ENCODE measurements at places on chromosomes 2 and 18.

DNA sequence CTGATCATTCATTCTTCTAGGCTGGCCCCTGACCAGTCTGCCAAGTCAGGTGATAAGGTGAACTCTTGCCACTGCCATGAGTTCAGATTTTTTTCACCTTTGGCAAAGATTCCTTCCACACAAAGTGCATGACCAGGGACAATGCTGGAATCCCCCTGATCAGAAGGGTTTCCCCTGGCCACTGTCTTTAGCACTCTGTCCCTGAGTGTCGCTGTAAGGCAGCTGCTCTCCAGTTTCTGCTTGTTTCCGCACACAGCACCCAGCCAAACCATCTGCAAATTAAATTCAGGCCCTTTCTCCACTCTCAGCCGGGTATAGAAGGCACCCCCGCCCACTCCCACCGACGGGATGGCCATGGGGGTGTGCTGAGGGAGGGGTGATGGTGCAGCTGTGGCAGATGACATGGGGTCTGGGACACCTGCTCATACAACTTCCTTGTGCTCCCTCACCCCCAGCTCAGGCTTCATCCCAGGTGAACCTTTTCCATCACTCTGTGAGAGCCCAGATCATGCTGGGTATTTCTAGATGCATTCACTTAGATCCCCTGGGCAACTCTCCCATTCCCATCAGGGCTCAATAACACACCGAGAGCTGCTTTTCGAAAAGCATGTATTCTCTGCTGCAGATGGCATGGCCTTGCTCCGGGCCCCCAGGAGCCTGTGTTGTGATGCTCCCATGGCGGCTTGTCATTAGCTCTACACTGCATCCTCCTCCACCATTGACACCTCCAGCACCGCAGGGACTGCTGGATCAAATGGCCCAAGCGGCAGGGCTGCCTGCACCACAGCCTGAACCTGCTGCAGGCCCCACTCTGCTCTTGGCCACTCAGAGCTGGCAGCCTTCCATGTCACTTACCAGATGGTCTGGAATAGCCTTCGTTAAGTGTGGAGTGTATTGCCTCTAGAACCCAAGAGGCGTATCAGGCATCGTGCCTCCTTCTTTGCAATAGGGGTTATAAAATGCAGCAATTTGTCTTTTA is 52.3 kb upstream of the ROCK2 start:
- no peak for DNase-seq

- no peak for DNase-seq
Observed at GRCh38 chr2:201108341-201108740, 7.6 kb upstream of the CFLAR start.

DNA sequence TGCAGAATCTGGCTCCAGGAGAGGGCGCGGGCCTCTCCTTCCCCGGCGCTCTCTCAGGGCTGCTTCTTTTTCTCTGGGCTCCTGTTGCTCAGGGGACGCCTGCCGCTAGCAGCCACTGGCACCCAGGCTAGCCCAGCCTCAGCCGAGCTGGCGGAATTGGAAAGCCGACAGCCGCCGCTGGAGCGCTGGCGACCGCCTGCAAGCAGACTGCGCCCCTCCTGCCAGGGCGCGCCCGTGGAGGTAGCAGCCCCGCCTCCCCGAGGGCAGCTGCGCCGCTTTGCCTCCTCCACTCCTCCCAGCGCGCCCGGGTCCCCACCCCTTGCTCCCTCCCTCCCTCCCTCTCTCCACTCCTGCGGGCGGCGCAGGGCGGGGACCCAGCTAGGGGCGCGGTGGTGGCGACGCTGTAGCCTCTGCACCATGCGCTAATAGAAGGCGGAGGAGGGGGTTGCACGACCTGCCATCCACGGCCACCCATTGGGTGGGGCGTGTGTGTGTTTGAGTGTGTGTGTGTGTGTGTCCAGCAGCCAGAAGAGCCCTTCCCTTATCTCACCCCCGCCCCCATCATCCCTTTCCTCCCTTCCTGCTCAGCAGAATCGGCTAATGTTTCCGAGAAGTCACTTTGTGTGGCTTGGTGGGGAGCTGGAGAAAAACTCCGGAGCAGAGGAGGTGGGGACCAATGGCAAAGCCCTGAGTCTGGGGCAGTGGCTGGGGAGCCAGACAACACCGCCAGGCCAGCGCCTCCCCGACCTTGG is at the start of gene SCN9A:
SCN9A (minus strand) TSS at position 209 of the 752 bp plus-strand sequence. CDS start 64,188 bp downstream, outside the sequence.
- no peak for DNase-seq

- no peak for DNase-seq
Observed at GRCh38 chr2:156380117-156380645, 47.7 kb upstream of the NR4A2 start.

- no peak for DNase-seq
Observed at GRCh38 chr2:66772618-66773017, 337.7 kb downstream of the MEIS1 start.

DNA sequence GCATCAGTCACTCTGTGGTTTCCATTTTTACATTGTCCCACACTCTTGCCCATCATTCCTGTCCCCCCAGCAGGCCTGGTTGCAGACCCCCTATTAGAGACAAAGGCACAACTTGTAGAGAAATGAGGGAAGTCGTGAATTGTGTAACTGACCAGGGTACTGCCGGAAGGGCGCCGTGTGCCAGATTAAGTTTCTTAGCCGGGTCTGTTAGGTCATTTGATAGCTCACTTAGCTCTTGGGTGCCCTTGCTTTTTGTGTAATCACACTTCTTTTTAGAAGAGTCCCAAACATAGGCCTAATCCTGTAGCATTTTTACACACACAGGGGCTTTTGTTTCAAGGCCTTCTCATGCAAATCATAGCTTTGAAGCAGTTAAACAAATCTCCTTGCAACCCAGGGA is 87.2 kb downstream of the CTAGE1 start:
- no peak for DNase-seq

GRCh38 chr18:45738660-45739059 is 14.7 kb downstream of the SLC14A1 start:
- no peak for DNase-seq

DNA sequence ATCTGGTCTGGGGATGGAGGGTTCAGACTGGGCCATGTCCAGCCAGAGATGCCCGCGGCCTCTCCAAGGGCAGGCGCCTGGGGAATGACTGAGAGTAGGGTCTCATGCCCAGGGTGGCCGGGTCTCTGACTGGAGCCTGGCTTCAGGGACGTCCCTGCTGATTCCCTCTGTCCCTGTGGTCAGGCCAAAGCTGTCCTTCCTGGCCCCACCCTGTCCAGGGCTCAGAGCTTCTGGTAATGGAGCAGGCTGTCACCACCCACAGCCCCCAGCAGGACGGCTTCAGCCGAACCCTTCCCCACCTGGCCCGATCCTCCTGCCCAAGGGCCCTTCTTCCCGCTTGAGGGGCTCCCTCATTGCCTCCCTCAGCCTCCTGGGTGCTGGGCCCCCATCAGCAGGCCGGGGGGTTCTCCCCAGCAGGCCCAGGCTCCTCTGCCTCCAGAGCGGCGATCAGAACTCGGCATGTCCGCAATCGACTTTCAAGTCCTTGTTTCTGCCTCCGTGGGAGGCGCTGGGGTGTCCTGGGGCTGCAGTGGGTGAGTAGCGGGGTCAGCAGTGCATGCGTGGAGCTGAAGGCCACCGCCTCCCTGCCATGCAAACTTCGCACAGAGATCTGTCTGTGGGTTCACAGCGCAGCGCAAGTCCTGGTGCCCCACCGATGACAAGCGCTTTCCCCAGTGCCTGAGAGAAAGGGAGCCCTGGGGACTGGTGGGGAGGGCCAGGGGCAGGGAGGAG is 18.3 kb downstream of the RAMP1 start:
- no peak for DNase-seq

DNA sequence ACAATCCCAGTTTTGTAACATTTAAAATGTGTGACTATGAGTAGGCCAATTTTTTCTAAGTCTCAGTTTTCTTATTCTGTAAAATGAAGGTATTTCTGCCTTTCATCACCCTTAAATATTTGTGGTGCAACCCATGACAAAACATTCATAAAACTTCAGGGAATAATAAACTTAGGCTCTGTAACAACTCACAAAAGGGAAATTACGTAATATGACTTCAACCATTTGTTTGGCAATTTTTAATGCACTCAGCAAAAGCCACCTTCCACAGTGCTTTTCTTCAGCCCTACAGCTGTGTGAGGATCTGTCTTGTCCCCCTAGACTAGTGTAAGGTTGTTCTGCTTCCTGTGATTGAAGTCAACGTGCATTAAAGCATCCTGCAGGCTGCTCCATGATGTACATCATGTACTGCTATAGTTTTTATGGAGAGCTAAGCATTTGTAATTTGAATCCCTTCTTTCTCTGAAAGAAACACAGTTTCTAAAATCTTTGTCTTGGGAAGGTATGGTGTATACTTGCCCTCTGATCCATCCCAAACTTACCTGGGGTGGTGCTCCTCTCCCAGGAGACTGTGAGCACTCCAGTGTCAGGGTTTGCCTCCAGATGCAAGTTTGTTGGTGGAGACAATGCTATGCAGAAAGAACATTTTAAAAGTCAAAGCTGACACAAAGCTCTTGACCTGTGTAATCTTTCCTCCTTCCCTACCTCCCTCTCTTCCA is 39.1 kb downstream of the FN1 start:
- DNase-seq: no peak

GRCh38 chr2:231321556-231322334 is 73.8 kb upstream of the B3GNT7 start:
- DNase-seq: no peak

- DNase-seq: no peak
Observed at GRCh38 chr2:95272781-95273180, 1.5 kb upstream of the PROM2 start.

- no peak for DNase-seq
Observed at GRCh38 chr18:56565551-56566345, 72.6 kb downstream of the TXNL1 start.

DNA sequence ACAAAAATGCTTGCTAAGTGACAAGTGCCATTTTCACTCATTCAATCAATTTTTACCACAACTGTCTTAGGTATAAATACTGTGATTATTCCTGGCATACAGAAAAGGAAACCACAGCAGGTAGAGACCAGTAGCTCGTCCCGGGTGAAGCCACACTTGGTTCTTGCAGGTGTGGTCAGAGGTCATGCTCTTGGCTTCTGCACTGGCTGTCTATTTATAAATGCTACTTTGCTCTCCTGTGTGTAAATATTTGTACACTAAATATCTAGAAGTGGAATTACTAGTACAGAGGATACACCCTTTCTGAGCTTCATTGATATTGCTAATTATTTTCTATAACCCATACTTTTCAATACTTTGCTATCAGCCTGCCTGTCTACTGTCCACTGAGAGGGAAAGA is 284.6 kb downstream of the MYT1L start:
- DNase-seq: no peak

GRCh38 chr2:120465012-120465700 is 119.2 kb downstream of the INHBB start:
- DNase-seq: no peak

DNA sequence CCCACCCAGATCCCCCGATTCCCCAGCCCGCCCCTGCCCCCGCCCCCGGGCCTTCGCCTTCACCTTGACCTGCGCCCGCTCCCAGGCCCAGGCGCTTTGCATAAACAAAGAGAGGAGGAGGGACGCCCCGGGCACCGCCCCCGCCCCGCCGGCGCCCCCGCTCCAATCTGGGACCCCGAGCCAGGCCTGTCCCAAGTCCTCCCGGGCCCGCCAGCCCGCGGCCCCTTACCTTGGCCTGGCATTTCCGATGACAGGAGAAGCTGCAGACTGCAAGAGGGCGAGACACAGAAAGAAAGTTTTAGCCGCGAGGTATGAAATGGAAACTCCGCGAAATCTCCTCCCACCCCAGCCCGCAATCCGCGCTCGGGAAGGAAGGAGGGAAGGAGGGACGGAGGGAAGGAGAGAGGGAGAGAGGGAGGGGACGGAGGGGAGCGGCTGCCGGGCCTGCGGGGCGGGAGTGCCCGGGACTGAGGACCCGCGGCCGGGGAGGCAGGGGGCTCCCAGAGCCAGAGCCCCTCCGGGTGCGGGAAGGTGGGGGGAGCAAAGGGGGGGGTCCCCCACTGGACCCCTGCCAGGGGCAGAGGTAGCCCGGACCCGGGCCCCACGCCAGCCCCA is 24.2 kb downstream of the TNS1 start:
- no peak for DNase-seq

DNA sequence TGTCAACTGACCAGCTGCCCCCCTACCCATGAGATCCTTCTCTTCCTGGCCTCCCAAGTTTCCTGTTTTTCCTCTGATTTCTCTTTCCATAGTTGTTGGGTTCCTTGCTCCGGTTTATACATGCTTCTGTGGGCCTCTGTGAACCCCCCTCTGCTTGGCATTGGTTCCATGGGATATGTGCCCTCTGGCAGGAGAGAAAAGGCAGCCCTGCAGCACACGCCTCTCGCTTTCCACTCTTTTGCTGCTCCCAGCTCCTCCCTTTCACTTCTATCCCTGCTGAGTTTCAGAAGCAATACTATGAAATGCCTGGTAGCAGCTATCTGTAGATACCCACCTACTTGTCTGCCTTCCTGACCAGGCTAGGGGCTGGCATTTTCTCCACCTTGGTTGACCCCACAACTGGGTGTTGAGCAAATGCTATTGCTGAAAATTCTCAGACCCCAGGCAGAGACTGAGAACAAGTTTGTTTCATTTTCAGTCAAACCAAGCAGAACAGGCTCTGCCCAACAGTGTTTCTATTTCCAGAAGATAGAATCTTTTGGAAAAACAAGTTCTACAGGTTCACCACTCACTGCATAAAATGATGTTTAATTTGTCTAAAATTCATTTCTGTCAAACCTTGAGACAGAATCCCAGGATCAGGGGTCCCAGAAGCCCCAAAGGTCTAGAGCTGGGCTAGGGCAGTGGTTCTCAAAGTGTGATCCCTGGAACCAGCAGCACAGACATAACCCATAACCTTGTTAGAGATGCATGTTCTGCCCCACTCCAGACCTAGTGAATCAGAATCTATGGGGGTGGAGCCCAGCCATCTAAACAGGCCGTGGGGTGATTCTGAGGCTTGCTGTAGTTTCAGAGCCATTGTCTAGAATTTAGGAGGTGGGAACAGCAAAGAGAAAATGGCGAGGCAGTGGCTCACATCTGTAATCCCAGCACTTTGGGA is 13.4 kb downstream of the CAPG start:
- DNase-seq: no peak

- no peak for DNase-seq
Observed at GRCh38 chr2:24870891-24871705, 48.9 kb downstream of the ADCY3 start.

DNA sequence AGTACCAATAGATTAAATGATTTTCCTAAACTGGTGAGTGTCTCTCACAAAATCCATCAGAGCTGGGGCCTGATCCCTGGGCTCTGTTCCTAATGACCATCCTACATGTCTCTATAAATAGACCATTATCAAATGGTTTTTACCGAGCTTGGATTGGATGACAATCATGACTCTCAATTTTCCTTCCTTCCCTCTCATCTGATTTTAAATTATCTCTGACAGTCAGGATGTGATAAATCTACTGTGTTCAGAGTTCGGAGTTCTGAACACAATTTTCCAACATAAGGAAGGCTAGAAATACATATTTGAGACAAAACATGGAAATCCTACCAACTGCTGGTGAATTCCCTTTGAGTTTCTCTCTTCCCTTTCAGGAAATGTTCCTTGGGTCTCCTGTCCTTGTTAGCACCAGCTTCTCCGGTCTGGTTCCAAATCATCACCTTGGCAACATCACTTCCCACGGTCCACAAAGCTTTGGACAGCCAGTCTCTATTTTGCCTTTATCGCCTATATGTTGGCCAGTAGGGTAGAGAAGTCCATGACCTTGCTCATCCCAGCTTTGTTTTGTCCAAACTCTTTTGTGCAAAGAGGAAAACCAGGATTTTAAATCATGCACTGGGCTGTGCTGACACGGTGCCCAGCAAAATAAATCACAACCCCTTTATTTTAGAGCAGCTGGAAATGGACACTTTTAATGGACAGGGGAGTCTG is 139.6 kb upstream of the ITGA6 start:
- DNase-seq: no peak

GRCh38 chr2:74226648-74227213 is 28.3 kb downstream of the MTHFD2 start:
- DNase-seq: no peak

- no peak for DNase-seq
Observed at GRCh38 chr2:75928093-75928492, 217.4 kb upstream of the GCFC2 start.

Data from stimulated activated CD4-positive, alpha-beta T cell treated with anti-CD3 and anti-CD28 coated beads, Interleukin-1b, Interleukin-23, amount 100 ng/mL, for 1 hour (primary cell).